ENCODE measurements at places on chromosomes 5 and 9. TPM values are rescaled to one million over a fixed set of nuclear protein-coding genes. Genes with fewer than 3 reads are reported as not detected.

The SHOC1 gene
- not detected for total RNA-seq

The PANK3 gene
- total RNA-seq, result 72.3 TPM

The CDHR2 gene
- total RNA-seq, result 2.8 TPM

The TRIM7 gene
- 1.8 TPM for total RNA-seq

The AGTPBP1 gene
- total RNA-seq, result 37.2 TPM

The GABRA6 gene
- not detected for total RNA-seq

The IFNE gene
- not detected for total RNA-seq

The CREBRF gene
- total RNA-seq, result 14.5 TPM

The SHROOM1 gene
- 2.4 TPM for total RNA-seq

The IARS1 gene
- 330 TPM for total RNA-seq

The GLDC gene
- total RNA-seq, result not detected

The SLC6A7 gene
- total RNA-seq, result not detected

The MCTP1 gene
- total RNA-seq, result not detected

The FOXD4L3 gene
- total RNA-seq, result 0.42 TPM
